Effector memory CD8-positive, alpha-beta T cell (primary cell): ENCODE measurements at places on chromosomes 1 and 21.

- DNase-seq = no peak
These were observed 3.1 kb downstream of the PTAFR start for GRCh38 chr1:28173151-28173979.

- no peak for DNase-seq
These were observed 15.2 kb downstream of the OPTC start for GRCh38 chr1:203509135-203509534.

DNA sequence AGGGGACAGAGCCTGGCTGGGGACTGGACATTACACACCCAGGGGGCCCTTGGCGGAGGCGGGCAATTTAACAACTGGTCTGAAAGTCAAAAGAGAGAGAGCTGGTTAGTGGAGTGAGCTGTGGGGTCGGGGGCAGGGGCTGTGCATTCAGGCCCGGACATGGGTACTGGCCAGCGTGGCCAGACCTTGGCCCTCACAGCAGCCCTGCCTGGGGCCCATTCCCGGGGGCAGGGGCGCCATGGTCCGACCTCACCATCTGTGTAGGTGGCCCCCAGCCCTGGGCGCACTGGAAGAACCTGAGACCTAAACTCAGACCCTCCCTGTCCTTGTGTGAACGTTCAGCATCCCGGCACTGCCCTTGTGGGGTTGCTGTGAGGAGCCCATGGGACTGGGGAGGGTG lies 5.0 kb downstream of the CLDN19 start:
- no peak for DNase-seq

DNA sequence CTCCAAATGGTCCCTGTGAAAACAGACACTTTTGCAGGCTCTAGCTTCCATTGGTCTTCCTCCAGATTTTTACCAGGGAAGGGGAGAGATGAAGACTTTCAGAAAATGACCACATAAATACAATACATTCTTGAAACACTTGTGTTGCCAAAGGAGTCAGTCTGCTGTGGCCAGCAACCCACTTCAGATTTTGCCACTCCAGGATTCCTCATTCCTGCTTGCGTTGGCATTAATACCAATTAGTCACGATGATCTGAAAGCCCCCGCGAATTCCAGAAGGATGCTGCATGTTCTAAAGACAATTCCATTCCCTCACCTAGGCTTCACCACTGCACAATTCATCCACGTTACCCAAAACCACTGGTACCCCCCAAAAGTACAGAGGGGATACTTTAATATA lies 7.9 kb upstream of the BACE2 start:
- no peak for DNase-seq

DNA sequence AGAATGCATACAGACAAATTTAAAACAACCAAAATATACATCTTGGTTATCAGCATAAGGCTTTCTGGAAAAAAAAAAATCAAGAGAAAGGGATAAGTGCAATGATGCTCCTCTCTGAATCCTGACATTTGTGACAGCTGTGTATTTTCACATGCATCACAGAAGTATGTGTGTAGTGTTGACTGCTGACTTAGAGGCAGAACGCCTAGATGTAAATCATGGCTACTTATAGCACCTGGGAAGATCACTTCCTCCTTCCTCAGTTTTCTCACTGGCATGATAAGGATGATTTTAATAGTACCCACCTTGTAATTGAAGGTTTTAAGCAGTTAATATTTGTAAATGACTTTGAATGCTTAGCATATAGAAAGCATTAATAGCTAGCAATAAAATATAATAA lies 112.5 kb downstream of the MRPL39 start:
- no peak for DNase-seq

GRCh38 chr1:33120436-33121231 lies 39.7 kb downstream of the AZIN2 start:
- DNase-seq = no peak

DNA sequence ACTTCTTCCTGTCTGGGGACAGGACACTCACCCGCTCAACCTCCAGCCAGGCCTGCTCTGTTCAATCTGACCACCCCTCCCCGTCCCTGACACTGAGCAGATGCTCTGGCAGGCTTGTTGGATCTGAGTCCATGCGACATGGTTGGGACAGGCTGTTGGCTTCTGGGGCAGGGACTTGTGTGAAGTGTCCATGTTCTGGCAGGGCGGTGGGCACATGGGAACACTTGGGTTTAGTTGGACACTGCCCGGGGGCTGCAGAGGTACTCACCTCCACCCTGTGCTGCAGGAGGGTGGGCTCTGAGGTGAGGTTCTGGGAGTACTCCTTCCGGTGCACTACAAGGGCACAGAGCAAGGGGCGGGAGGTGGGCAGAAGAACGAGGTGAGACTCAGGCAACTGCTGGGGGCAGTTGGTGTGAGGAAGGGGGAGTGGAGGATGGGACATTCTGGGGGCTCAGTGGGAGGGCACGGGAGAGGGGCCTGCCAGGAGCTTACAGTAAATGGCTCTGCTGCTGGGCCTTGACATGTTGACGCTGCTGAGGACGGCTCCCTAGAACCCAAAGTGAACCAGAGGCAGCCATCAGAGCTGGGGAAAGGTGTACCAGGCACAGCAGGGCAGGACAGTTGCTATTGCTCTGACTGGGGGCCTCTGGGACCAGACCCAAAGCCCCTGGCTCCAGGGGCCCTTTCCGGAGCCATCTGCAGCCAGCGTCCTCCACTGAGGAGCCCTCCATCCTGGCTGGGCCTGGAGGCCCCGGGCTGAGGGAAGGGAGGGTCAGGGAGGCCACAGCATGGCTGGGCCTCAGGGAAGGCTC lies 2.3 kb downstream of the EPS8L3 start:
- no peak for DNase-seq

GRCh38 chr1:91200675-91201074 lies 178.8 kb upstream of the ZNF644 start:
- DNase-seq = no peak

DNA sequence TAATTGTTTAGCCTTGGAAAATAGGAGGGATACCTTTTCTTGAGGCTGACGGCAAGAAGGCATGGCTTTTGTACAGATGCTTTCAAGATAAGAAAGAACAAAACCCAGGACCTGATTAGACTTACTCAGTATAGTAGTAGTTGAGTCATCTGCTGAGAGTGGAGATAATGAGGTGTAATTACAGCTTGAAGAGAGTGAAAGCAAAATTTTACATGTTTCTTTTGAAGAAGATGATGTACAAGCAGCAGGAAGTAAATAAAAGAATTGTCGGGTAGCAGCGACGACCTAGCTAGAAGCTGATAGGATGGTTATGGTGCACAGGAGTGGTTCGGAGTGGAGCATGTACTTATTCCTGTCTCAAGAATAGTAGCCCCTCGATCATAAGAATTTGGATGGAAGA lies 6.6 kb downstream of the ANGPTL1 start:
- DNase-seq = no peak

DNA sequence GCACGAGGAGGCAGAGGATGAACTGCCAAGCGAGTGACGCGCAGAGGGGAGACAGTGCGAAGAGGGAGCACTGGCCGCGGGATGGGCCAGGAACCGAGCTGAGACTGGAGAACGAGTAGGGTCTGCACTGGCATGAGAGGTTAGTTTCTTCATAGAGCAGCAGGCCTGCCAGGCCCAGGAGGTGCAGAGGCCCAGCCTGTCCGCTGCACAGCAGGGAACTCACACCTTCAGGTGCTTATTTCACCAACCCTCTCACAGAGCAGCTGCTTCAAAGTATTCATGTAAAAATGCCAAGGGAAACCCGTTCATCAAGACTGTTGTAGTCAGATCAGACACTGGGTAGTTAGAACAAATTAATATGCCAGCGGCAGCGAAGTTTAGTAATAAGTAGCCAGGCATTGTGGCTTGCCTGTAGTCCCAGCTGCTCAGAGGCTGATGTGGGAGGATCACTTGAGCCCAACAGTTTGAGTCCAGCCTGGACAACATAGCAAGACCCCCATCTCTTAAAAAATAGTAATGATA lies 144.5 kb downstream of the SLC45A1 start:
- no peak for DNase-seq

DNA sequence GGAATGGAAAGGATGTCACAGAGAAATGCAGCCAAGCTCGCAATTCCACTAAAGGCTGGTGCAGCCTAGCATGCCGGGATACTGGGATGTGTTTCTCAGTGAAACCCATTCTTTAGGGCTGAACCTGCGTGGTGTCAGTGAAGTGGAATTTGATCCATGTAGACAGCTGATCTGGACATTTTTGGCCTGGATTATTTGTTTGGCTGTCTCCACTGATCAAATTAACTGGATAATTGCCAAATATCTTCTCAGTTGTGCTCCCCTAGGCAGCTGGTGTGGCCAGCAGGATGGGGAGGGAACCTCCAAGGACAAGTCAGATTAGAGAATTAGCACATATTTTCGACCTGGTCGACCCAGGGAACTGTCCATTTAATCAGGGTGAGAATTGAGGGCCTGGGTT lies 318.4 kb downstream of the RPS6KC1 start:
- DNase-seq = no peak

DNA sequence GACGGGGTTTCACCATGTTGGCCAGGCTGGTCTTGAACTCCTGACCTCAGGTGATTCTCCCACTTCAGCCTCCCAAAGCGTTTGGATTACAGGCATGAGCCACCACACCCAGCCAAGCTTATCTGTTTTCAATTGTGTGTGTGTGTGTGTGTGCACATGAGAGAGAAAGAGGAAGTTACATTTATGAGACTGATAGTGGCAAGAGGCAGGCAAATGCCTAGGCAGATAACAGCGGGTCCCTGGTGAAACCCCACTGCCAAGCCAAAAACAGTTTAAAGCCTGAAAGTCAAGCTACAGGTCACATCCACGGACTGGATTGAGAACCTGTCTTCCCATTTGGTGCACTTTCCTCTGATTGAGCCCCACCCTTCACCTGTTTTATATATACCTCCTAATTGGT lies 35.1 kb upstream of the IFNGR2 start:
- no peak for DNase-seq

- no peak for DNase-seq
These were observed 235.4 kb downstream of the CENPF start for GRCh38 chr1:214838351-214838750.

GRCh38 chr1:87305762-87306161 lies 22.9 kb upstream of the LMO4 start:
- DNase-seq = no peak

DNA sequence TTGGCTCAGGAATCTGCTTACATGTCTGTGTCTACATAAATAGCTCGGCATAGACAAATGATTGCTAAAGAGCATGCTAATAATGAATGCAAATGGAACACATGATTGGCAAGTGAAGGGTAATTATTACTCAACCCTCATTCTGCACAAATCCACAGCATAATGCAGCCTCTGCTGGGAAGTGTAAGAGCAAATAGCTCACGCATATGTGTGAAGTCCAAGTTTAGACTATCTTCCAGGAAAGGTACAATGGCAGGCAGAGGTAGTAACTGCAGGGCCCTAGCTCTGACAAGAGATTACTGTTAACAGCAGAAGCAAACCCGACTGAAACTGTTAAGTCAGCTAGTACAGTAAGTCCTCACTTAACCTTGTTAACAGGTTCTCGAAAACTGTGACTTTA lies 7.0 kb upstream of the IL6R start:
- no peak for DNase-seq

DNA sequence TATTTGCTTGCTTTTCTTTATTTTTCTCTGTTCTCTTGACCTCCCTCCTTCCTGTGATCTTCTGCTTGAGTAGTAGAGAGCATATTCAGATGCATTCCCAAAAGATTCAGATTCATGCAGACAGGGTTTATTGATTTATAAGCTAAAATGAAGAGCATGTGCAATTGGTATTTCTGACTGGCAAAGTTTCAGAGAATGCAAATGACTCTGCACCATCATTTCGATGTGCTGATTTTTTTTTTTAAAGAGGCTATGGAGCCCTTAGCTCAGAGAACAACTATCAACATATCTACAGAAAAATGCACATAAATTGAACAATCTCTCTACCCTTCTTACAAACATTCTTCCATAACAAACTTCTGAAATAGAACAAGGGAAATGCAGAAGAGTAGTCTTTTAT lies 312.0 kb downstream of the VAV3 start:
- no peak for DNase-seq

- no peak for DNase-seq
These were observed 53.6 kb downstream of the CAPN8 start for GRCh38 chr1:223611936-223612335.

- no peak for DNase-seq
These were observed 64.4 kb upstream of the TLR5 start for GRCh38 chr1:223207293-223208066.

DNA sequence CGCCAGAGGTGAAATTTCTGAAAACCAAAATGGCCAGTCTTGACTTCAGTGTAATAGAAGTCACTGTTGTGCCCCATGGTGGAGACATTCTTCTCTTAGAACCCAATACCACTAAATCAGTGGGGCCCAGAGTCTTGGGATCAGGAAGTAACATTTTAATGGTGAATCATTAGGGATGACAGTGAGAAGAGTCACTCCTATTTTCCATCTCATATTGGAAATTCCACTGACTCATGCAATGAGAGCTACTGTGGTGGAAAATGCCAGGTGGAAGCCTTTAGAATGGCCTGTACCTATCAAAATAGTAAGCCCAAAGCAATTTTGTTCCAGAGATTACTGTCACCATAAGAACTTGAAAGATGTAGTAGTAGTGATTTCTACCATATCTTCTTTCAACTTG lies 20.6 kb upstream of the PPM1J start:
- DNase-seq = no peak

DNA sequence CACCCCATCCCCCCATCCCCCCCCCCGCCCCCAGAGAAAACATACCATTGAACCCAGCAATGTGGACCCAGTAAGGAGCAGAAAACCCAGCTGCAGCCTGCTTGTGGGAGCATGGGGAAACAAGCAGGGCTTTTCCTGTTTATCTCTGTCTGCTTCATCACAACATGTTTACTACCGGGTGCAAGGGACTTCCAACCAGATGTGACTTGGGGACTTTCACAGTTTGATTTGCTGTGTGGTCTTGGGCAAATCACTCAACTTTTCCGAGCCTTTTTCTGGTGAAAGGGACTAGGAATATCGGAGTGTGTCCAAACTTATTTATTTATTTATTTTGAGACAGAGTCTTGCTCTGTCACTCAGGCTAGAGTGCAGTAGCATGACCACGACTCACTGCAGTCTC lies 3.2 kb downstream of the TMCC2 start:
- no peak for DNase-seq

DNA sequence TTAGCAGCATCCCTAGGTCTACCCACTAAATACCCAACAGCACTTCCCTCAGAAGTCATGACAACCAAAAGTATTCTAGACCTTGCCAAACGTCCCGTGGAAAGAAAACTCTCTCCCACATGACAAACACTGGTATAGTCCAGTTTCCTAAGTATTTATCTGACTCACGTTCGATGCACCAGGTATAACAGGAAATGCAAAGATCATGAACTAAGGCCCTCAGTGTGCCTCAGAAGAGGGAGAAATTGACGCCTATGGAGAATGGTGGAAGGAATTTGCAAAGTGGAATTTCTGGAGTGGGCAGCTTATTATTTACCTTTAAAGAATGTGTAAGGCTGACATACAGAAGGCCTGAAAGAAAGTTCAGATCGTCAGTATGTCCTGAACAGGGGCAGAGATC lies 523.6 kb upstream of the DAB1 start:
- DNase-seq = no peak

DNA sequence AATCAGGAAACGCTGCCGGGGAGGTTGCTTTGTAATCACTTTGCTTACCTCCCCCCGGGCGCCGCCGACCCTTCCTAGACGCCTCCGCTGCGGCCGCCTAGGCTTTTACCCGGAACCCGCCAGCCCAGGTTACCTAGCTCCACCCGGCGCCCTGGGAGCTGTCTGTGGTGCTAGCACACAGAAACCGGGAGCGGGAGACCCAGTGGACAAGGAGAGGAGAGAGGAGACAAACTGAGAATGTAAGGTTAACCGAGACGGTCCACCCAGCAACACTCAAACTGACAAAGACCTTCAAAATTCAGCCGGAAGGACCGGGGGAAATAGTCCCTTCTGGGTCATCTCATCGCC lies 9.8 kb downstream of the BARHL2 start:
- DNase-seq = no peak

- DNase-seq = no peak
These were observed 40.3 kb upstream of the TRIM67 start for GRCh38 chr1:231121533-231121932.
